ENCODE measurements at places on chromosomes 7 and 10.
A peak's percentile ranks its signal among the peaks of the same experiment; 100 is the strongest.

DNA sequence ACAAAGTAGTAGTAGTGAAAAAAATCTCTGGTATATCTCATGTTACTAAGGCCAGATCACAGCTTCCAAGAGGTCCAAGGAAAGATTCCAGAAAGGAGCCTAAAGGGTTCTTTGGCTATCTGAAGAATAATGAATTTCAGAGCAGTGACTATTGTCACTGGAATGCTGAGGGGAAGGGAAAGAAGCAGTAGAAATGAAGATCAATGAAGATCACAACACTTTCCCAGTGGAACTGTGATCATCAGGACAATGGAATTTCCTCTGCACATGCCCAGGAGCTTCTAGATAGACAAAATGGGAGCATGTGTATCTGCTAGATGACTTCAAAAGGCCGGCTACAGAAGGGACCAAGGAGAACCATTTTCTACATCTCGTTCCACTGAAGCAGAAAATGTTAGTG is 219.5 kb upstream of the PHYHIPL start:
- no peak for DNase-seq

DNA sequence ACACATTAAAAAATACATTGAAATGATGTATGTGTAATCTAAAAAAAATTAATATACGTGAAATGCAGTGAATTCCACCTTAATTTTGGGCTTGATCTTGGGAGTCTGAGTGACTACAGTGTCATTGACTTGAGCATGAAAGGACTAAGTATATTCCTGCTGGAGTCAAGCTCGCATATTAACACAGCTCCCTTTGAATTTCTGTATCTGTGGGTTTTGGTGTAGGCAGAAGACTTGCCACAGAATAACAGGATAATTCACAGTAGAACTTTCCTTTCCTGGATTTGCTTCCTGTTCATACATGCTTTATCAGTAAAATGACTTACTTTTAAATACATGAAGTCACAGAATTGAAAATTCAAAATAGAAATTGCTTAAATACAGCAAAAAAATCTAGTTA is 55.3 kb downstream of the PPP1R9A start:
- no peak for DNase-seq

GRCh38 chr10:30371954-30372353 is 22.9 kb upstream of the MTPAP start:
- no peak for DNase-seq

- DNase-seq: no peak
Measured at GRCh38 chr10:129604333-129605032, 137.4 kb downstream of the MGMT start.

DNA sequence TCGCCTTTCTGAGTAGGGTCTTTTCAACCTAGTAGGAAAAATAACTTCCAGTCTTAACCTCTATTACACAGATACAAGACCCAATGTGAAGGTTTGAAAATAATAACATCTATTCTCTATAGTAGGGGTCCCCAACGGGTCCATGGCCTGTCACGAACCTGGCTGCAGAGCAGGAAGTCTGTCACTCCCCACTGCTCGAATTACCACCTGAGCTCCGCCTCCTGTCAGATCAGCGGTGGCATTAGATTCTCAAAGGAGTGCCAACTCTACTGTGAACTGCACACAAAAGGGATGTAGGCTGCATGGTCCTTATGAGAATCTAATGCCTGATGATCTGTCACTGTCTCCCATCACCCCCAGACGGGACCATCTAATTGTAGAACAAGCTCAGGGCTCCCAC is 7.4 kb downstream of the YWHAG start:
- no peak for DNase-seq

GRCh38 chr10:86827639-86828038 is 71.2 kb downstream of the BMPR1A start:
- no peak for DNase-seq

DNA sequence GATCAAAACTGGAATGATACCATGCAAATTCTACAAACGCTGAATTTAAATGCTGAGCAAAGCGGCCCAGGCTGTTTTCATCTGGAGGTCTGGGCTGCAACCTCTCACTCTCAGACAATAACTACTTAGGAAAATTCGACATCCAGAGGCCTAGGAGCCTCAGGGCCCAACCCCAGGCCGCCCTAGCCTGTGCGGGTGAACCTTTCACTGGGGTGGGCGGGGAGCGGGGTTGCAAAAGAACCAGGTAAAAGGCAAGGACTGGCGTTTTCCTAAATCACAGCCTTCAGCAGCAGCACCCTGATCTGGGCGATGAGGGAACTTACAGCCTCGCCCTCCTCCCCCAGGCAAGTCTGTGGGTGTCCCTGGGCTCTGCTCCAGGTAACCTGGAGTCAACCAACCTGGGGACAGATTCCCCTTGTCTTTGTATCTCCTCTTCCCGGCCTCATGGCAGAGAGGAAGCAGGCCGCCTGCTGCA is 33.4 kb downstream of the CALML5 start:
- DNase-seq: no peak

GRCh38 chr7:2499719-2500430 is 19.7 kb upstream of the LFNG start:
- DNase-seq: no peak

GRCh38 chr7:54394834-54395233 is 147.3 kb upstream of the VSTM2A start:
- no peak for DNase-seq

DNA sequence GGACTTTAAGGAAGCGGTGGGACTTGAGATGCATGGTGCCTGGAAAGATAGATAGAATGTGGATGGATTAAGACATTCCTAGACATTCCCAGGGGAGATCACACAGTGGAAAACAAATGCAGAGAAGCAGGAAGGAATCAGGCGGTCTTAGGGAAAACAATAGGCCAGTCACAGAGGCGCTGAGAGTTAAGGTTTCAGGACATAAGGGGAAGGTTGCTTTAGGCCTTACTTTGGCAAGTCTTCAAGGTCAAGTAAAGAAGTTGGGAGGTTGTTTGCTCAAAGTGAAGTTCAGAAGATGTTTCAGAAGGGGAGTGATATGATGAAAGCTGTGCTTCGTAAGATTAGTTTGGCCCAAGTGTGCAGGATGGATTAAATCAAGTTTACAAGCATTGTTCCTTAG is 109.4 kb downstream of the SUGCT start:
- no peak for DNase-seq

GRCh38 chr7:64892116-64892515 is 11.0 kb upstream of the ZNF273 start:
- no peak for DNase-seq

GRCh38 chr7:37592366-37592765 is 91.2 kb upstream of the GPR141 start:
- DNase-seq: no peak

- no peak for DNase-seq
Measured at GRCh38 chr7:107580716-107581383, 804 bp downstream of the BCAP29 start.

DNA sequence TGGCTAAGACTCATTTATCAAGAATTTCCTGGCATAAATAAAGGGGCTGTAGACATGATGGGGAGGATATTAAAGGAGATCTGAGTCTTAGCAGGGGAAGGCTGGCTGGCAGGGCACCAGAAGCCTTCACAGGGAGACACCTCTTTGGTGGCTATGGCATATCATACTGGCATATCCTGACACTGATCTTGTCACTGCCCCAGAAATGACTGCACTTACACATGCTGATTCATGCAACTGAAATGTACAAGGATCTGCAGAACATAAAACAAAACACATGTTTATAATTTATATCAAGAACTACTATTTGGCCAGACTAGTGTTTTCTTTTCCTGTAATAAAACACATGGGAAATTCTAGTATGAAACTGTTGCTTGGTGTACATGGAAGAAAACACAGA is 5.5 kb upstream of the LIPN start:
- peak; percentile 26 for DNase-seq

DNA sequence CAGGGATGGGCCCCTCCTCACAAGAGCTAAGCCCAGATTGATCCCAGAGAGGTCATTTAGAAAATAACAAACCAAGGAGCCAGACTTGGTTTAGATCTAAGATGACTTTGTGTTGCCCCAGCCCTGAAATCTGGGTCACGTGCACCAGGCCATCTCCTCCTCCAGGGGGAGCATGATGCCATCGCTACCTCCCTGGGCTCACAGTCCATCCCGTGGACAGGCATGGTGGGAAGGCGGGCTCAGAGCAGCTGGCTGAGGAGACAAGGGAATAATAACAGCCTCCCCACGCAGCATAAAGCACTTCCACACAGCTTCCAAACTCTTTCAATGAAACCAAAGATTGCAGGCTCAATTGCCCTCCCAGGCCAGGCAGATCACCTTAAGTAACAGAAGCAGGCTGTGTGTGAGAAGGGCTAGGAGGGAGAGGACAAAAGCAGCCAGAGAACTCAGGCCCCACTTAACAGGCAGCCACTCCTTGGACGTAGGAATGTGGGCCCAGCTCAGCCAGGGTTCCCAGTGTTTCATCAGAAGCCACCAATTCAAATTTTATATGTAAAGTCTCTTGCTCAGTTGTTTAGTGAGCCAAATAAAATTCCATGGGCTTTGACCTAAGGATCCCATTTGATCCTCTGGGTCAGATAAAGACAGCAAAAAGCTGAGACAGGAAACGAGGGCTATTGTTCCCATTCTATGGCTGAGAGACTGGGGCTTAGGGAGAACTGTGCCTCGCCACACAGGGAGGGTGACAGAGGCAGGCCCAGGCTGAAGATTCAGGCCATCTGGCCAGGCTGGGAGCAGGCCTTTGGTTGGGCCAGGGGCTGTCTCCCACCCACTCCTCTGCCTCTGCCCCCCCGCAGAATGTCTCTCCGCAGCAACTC is 100.2 kb downstream of the COL13A1 start:
- DNase-seq: peak; percentile 17

GRCh38 chr7:47103498-47104205 is 478.3 kb downstream of the TNS3 start:
- no peak for DNase-seq

DNA sequence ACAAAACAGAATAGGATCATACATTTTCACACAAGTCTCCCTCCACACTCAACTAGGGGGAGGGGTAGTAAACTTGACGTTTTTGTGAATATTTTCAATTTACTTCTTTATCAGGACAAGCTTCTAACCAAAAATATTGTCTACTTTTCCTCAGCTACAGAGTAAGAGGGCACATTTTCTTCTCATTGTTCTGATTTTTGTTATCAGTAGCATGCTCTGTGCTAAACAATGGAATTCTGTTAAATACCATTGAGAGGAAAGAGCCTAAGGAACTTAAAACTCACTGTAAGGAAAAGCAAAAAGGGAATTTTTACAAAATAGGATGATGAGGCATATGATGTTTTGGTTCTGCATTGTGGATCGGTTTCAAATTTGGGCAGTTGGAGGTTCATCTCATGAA is 41.2 kb downstream of the ANLN start:
- no peak for DNase-seq

DNA sequence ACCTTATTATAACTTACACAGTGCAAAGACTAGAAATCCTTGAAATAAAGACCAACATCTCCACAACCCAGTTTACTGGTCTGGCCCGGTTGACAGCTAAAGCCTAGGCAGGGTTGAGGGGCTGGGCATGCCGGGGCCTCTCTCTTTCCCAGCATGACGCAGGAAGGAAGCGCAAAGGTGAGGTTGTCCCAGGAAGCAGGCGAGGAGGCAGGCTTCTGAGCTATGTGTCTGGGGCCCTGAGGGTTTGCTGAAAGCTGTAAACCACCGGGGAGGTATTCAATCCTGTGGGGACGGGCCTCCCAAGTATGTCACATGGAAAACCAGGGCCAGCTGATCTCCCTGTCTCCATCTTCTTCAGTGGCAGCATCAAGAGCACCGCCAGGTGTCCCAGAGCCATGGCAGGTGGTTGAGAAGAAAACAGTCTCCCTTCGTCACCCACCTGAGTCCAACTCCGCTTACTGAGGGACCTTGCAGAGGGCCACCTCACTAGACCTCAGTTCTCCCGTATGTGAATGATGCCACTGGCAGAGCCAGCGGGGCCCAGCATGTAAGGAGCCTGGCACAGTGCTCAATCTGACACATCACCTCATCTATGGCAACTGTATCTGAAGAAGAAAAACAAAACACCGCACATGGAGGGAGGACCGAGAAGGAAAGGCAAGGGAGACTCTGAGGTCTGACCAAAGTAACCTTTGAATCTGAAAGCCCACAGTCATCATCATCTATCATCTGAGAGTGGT is 49.5 kb downstream of the FAM53B start:
- no peak for DNase-seq

DNA sequence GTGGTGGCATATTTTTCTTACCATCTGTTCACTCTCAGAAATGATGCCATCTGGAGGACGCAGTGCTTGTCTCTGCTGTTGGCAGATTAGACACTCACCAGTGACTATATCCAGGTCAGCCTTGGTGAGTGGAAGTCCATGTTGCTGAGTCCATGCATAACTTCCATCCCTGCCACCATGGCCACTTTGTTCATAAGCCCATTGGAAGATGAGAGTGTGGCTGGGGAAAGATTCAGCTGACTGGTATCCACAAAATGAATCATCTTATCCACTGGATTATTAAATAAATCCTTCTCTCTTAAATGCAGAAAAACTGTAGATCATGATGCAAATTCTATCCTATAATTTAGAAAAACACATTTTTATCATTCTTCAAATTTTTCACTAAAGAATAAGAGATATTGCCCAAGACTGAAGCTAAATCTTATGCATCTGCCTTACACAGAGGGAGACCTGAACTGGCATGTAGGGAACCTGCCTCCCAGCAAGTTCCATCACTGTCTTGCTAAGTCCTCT is 726.9 kb downstream of the TNS3 start:
- DNase-seq: no peak
